CD4-positive, alpha-beta T cell (primary cell): ENCODE measurements at places on chromosomes 7 and 10.

- peak; percentile 77 for DNase-seq
Observed at GRCh38 chr7:75866489-75867389, 12.1 kb upstream of the RHBDD2 start.

DNA sequence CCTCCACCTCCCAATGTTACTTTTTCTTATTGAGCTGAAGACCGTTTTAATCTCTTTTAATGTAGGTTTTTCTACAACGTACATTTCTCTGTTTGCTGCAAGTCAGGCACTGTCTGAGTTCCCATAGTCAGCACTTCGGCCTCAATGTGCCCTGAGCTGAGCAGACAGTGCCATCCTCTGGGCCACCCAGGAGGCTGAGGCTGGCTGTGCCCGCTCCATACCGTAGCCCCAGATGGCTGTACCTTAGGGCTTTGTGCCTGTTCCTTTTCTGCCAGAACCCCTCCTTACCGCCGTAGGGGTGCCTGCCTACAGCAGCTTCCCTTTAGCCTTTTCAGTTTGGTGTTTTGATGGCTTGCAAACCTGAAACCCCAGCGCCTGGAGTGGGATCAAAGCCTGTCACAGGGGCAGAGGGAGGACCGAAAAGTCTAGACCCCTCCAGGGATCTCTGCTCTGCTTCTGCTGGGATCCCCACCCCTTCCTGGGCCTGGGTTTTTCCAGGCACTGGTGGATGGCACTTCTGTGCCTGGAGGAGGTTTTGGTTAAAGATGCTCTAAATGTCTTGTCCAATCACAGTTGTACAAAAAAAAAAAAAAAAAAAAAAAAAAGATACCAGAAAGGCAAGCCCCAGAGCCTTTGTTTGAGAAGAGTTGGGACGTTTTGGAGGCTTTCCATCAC, 9.0 kb downstream of the AGAP3 start:
- DNase-seq, result no peak

GRCh38 chr7:15652776-15653290, 33.6 kb downstream of the MEOX2 start:
- no peak for DNase-seq

DNA sequence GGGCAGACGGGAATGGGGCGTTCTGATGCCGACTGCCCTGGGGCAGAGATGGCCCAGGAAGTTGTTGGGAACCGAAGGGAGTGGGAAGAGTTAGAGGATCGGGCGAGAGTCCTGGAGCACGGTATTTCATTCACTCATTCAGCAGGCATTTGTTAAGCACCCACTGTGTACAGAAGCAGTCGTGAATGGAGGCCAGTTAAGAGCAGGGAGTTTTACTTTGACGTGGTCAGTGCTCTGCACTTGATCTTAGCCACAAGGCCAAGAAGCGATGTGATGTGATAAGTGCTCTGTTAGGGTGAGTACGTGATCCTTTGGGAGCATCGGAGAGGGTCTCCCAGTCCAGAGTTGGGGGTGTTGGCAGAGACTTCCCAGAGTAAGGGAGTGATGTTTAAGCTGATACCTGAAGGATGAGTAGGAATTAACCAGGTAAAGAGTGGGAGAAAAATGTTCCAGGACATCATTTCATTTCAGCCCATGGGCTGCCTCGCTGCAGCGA, 890 bp downstream of the ZFYVE27 start:
- DNase-seq, result no peak
